ENCODE measurements at places on chromosomes 4 and X. TPM values are rescaled to one million over a fixed set of nuclear protein-coding genes. Genes with fewer than 3 reads are reported as not detected.

GRCh38 chrX:98203800-98204199 lies 1320.1 kb downstream of the RPA4 start:
- no peak for DNase-seq
- no peaks in the 10 kb centered on the region for H3K4me1 ChIP-seq
- no peaks in the 10 kb centered on the region for H3K36me3 ChIP-seq

- peaks cover 2% of the 10 kb centered on the region for H3K27me3 ChIP-seq
- H3K4me1 ChIP-seq = no peaks in the 10 kb centered on the region
- DNase-seq = no peak
- no peaks in the 10 kb centered on the region for H3K36me3 ChIP-seq
- H3K27ac ChIP-seq = no peak overlapping the region
These were observed 373.4 kb downstream of the PDGFC start for GRCh38 chr4:156598138-156598681.

DNA sequence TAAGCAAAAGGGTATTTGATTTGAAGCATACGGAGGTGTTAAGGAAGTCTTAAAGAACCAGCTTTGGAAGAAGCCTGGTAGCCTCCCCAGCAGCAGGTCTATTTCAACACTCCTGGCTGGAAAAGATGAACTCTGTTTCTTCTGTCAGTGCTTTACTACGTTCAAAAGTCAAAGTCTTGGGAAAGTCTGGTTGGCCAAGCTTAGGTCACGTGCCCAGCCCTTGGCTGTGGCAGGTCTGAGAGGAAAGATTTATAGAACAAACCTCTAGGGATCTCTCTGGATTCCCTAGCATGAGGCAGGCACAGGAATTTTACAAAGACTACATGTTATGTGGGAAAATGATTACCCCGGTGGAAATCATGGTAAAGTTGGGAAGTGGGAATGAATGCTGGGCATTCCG lies 8.6 kb upstream of the ARHGAP10 start:
- no peak overlapping the region for H3K4me3 ChIP-seq
- no peak overlapping the region for H3K27ac ChIP-seq
- no peaks in the 10 kb centered on the region for H3K27me3 ChIP-seq
- H3K36me3 ChIP-seq = no peaks in the 10 kb centered on the region

GRCh38 chr4:36173905-36174304 lies 70.4 kb downstream of the ARAP2 start:
- no peaks in the 10 kb centered on the region for H3K27me3 ChIP-seq
- H3K4me3 ChIP-seq = no peak overlapping the region
- H3K4me1 ChIP-seq = peaks cover 77% of the 10 kb centered on the region
- DNase-seq = no peak

DNA sequence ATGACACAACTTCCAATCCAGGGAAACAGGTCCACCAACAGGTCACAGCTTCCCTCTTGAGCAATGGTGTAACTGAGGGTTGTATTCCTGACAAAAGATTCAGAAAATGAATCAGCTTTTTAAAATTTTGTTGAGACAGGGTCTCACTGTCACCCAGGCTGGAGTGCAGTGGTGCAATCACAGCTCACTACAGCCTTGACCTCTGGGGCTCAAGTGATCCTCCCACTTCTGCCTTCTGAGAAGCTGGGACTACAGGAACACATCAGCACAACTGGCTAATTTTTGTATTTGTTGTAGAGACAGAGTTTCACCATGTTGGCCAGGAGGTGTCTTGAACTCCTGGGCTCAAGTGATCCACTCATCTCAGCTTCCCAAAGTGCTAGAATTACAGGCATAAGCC lies 43.7 kb downstream of the SAT1 start:
- H3K36me3 ChIP-seq = no peaks in the 10 kb centered on the region
- no peak overlapping the region for H3K27ac ChIP-seq
- H3K4me3 ChIP-seq = no peak overlapping the region
- peaks cover 4% of the 10 kb centered on the region for H3K27me3 ChIP-seq
- DNase-seq = no peak
- no peaks in the 10 kb centered on the region for H3K4me1 ChIP-seq

The SYTL4 gene
- polyA plus RNA-seq = not detected

DNA sequence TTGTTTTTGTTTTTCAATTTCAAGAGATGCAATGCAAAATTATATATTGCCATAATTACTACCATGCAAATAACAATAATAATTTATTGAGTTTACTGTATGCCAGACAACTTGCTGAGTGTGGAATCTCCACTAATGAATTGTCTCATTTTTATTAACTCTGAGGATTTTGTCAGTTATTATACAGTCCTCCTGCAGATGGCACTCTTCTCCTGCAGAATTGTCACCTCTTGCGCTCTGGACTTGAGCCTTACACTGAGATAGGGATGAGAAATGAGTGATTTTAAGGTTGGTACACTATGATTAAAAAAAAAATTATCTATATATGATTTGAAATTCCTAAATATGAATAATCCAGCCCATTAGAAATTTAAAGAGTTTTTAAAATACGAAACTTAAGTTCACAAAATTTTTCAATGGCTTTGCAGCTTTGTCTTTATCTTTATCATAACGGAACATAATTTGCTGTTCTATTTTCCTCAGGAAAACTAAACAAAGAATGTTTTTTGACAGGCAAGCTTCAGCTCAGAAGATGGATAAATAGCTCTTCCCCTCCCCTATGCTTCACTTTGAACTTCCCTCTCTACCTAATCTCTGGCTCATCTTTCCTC lies 12.7 kb upstream of the PAQR3 start:
- no peak overlapping the region for H3K27ac ChIP-seq
- H3K4me1 ChIP-seq = no peaks in the 10 kb centered on the region
- H3K27me3 ChIP-seq = peaks cover 4% of the 10 kb centered on the region
- H3K4me3 ChIP-seq = no peak overlapping the region

DNA sequence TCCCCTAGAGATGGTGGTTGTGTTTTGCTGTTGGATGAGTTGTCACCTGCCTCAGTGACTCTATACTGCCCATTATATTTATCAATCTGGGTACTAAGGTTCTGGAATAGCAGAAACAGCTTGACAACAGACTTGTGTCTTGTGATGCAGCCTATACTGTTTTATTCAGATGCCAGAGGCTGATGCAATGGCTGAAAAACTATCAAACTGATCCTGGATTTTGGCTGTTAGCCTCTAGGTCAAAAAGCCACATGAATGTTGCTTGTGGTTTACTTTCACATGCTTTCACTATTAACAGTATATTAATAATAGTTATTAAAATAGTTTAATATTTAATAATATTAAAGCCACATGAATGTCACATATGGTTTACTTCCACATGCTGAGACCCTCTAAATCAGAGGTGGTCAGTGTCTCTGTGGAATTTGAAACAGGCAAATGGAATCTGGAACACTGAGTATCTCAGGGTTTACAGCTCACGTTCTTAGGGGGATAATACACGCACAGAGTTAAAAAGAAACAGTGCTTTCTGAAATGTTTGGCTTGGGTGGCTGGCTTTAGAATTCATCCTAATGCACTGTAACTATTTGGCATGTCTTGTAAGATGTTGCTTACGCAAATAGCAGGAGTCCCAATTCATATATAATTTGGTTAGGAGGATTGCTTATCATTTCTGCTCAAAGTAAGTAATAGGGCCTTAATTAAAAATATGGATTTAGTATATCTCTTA lies 82.5 kb upstream of the LCORL start:
- H3K4me1 ChIP-seq = no peaks in the 10 kb centered on the region
- DNase-seq = no peak
- H3K27me3 ChIP-seq = peaks cover 4% of the 10 kb centered on the region
- H3K36me3 ChIP-seq = no peaks in the 10 kb centered on the region
- H3K27ac ChIP-seq = no peak overlapping the region

The GSTCD gene
- polyA plus RNA-seq = 2.1 TPM

The SLC6A14 gene
- polyA plus RNA-seq = not detected

DNA sequence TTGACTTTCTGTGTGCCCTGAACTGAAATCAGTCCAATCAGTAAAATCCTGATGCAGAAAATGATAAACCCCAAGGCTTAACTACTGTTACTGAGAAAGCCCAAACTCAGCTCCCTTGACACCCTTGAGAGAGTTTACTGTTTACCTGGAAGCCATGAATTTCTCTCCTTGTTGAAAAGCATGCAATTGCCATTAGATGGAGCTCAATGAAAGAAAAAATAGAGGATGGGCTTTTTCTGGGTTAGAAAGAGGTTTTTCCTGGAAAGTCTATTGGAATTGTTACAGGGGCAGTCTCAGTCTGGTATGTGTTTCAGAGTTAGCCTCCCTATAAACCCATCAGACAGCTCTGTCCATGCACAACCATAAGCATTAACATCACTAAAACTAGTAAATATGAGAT lies 66.4 kb upstream of the C4orf54 start:
- no peaks in the 10 kb centered on the region for H3K36me3 ChIP-seq
- no peak for DNase-seq
- H3K27me3 ChIP-seq = peaks cover 2% of the 10 kb centered on the region

- H3K4me3 ChIP-seq = no peak overlapping the region
- H3K27me3 ChIP-seq = peaks cover 1% of the 10 kb centered on the region
- no peak for DNase-seq
- H3K36me3 ChIP-seq = no peaks in the 10 kb centered on the region
These were observed 180.7 kb downstream of the PDGFC start for GRCh38 chr4:156790866-156791265.

The FAM53A gene
- polyA plus RNA-seq = 0.83 TPM

DNA sequence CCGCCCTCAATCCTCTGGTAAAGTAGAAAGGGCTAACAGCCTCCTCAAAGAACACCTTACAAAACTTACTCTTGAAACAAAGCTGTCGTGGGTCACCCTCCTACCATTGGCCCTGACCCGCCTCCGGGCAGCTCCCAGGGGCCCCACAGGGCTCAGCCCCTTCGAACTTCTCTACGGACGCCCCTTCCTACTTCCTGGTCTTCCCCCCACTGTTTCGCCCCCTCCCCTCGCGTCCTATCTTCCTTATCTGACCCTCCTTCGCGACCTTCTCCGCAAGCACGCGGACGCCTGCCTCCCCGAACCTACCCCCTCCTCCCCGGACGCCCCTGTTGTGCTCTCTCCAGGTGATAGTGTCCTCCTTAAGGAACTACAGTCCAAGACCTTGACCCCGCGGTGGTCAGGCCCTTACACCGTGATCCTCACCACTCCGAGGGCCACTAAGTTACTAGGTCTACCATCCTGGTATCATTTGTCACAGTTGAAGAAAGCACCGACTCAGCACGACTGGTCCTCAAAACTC lies 963.1 kb downstream of the RPA4 start:
- H3K27ac ChIP-seq = no peak overlapping the region
- peaks cover 4% of the 10 kb centered on the region for H3K27me3 ChIP-seq
- no peak for DNase-seq
- H3K4me1 ChIP-seq = no peaks in the 10 kb centered on the region
- no peak overlapping the region for H3K4me3 ChIP-seq

The MUC7 gene
- not detected for polyA plus RNA-seq

DNA sequence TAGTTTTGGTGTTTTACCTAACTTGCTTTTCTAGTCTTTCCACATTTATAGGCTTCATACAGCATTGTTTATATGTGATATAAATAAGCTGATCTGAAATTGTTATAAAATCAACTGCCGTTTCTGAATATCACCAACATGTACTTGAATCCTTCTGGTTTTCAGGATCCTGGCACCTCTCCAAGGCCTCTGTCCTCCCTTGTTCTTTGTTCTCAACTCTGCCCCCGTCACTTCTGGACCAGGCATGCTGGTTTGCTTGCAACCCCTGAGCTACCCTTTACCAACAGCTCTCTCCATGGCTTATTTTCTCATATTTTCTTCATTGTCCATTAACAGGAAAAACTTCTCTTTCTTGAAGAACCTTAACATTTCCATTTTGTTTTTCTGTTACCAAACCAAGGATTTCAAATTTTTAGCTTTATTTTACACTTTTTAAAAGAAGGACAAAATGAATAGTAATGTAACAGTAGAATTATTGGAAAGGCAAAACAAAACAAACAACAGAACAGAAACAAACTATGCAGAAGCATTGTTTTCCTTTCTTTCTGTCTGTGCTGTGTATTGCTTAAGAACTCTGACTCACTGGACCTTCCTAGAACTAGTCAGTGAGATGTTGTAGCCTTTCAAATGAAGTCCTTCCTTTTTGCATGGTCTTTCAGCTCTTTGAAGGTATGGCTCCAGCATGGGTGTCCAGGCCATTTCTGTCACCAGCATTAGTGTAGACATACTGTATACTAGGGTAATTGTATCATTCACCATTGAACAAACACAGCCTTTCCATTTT lies 44.8 kb downstream of the BANK1 start:
- no peak overlapping the region for H3K4me3 ChIP-seq
- H3K27ac ChIP-seq = no peak overlapping the region
- no peaks in the 10 kb centered on the region for H3K4me1 ChIP-seq
- H3K27me3 ChIP-seq = peaks cover 16% of the 10 kb centered on the region
- no peaks in the 10 kb centered on the region for H3K36me3 ChIP-seq

GRCh38 chr4:171710743-171711142 lies 102.5 kb upstream of the GALNTL6 start:
- H3K27me3 ChIP-seq = peaks cover 1% of the 10 kb centered on the region
- no peak for DNase-seq
- H3K4me3 ChIP-seq = no peak overlapping the region
- H3K4me1 ChIP-seq = no peaks in the 10 kb centered on the region

DNA sequence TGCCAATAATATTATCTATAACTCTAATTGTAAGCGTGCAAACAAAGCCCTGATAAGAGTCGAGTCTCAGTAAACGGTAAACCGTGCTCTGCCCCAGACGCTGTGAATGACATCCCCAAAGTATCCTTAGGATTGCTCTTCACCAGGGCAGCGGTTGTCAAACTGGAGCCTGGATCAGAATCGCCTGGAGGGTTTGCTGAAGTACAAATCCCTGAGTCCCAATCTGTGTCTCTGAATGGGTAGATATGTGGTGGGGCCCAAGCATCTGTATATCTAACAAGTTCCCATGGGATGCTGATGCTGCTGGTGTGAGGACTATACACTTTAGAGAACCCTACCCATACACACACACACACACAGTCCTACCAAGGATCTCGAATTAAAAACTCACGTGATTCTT lies 813 bp upstream of the APBB2 start:
- H3K36me3 ChIP-seq = no peaks in the 10 kb centered on the region
- no peak for DNase-seq
- no peak overlapping the region for H3K27ac ChIP-seq
- H3K27me3 ChIP-seq = peaks cover 20% of the 10 kb centered on the region
- peak overlapping the region; percentile 62 for H3K4me3 ChIP-seq

DNA sequence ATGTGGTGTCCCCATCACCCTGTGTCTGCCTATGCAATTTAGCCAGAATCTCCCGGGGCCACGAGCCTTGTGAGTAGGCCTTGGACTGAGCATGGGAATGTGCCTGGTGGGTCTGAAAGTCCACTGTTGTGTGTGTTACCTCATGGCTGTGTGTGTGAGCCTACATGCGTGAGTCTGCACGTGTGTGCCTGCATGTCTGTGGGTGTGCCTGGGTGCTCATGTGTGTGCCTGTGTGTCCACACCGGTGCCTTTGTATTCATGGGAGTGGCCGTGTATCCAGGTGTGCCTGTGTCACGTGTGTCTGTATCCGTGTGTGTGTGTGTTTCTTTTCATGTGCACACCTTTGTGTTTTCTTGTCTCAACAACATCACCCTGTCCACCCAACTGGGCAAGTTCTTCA lies 14.2 kb downstream of the ATP5ME start:
- H3K4me1 ChIP-seq = peaks cover 11% of the 10 kb centered on the region
- H3K36me3 ChIP-seq = peaks cover 6% of the 10 kb centered on the region
- DNase-seq = no peak
- H3K27me3 ChIP-seq = no peaks in the 10 kb centered on the region

DNA sequence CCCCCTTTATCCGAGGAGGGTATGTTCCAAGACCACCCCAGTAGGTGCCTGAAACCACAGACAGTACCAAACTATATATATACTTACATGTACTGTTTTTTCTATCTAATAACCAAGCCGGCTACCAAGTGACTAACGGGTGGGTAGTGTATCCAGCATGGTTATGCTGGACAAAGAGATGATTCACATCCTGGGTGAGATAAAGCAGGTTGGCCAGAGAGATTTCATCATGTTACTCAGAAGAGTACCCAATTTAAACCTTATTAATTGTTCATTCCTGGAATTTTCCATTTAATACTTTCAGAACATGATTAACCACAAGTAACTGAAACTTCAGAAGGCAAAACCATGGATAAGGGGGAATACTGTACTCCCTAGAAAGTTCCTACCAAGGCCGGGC lies 46.5 kb downstream of the RFC1 start:
- no peaks in the 10 kb centered on the region for H3K27me3 ChIP-seq
- no peak for DNase-seq
- H3K36me3 ChIP-seq = peaks cover 27% of the 10 kb centered on the region
- H3K27ac ChIP-seq = no peak overlapping the region
